ENCODE measurements at places on chromosomes 5 and 9.
A peak's percentile ranks its signal among the peaks of the same experiment; 100 is the strongest.

GRCh38 chr5:110335361-110336066 is 391.0 kb downstream of the TMEM232 start:
- DNase-seq = no peak

GRCh38 chr9:70411930-70412831 is 2.3 kb downstream of the KLF9 start:
- DNase-seq = no peak

- no peak for DNase-seq
Measured at GRCh38 chr5:174097486-174098185, 52.1 kb downstream of the NSG2 start.

DNA sequence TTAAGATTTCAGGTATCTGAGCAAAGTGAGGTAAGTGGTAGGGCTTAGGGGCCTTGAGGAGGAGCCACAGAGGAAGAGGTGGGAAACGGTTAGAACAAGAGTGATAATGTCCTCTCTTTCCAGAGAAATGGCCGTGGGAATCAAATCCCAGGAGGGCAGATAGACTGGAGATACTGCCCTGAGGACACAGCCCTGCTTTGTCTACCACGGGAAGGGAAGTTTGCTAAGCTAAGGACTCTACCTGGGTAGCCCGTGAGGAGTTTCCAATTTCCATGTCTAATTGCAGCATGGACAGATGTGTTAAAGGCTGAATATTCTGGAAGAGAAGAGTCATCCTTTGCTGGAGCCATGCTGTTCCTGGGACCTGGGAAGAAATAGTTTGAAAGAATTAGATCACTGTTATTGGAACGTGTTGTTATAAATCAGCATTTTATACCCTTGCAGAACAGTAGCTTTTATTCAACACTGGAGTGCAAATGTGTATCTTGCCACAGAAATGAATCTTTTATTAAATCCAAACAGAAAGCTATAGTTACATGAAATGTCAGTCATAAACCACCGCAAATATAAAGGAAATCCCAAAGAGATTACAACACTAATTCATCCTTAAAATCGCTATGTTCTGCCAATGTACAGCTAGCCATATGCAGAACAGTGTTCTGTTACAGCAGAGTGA is 133.2 kb upstream of the LHFPL2 start:
- no peak for DNase-seq

DNA sequence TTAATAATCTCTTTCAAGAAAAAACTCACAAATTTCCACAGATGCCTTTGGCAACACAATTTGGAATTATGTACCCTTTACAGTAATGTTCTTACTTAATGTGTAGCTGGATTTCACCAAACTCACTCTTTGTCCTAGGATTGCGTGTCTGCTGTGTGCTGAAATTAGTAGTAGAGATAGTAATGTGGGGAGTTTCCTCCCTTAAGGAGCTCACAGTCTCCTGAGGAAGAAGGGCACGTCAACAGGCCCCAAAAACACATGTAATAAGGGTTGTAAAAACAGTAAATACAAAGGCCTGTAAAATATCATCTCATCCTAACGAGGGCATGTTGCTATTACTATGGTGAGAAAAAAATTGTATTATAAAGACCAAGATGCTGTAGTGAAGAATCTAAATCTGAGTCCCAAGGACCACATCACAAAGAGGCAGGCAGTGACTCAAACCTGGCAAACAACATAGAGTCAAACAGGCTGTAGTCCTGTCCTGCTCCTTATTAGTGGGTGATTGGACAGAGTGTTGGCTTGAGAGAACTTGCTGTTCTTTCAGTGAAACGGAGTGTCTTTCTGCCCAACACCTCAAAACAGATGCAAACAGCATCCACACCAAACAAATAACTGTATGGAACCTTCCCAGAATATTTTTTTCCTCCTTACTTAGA is 83.2 kb upstream of the PAPPA start:
- no peak for DNase-seq

- DNase-seq = no peak
Measured at GRCh38 chr9:87578625-87579024, 81.0 kb downstream of the DAPK1 start.

GRCh38 chr5:111606194-111606593 is 93.9 kb upstream of the STARD4 start:
- DNase-seq = no peak

- no peak for DNase-seq
Measured at GRCh38 chr5:50813691-50814090, 147.3 kb downstream of the PARP8 start.

DNA sequence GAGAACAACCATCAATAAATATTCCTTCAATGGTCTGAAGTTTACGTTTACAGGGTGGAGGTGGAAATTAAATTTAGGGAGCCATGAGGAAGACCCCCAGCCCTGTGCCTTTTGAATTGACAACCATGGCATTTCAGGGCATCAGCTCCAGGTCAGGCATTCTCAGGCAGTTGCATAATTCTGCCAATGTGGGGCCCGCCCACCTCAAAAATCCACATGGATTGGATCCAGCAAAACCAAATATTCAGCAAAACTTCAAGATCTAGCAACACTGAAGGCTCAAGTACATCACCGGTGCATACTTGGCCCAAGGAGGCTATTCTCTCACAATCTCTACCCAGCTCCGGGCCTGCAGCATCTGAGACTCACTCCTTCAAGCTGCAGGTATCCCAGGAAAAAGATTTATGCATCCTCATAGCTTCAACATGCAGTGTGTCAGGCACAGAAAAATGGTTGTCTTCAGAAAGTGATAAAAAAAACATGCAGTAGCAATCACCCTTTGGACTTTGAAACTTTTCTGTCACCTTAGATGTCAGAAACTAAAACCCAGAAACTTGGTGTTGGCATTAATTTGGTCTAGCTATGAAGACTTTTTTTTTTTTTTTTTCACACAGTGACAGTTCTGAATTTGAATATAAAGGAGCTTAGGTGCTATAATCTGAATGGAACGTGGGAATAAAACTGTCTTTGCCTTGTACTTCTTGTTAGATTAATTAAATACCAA is 21.4 kb upstream of the ANXA2R start:
- DNase-seq = no peak

- no peak for DNase-seq
Measured at GRCh38 chr5:154210163-154210562, 19.6 kb downstream of the GALNT10 start.

DNA sequence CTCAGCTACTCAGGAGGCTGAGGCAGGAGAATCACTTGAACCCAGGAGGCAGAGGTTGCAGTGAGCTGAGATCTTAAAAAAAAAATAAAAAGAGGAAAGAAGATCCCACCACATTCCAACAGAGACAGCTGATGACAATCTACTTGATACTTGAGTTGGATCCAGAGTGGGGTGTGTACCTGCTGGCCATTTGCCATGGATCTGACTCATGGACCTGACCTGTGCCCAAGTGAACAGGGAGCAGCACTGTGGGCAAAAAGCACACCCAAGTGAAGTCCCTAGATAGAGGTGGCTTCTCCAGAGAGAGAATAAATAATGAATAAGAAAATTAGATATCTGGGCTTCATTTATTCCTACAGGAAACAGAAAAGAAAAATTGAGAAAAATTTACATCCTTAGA is 81.2 kb upstream of the MIER3 start:
- DNase-seq = peak; percentile 61

DNA sequence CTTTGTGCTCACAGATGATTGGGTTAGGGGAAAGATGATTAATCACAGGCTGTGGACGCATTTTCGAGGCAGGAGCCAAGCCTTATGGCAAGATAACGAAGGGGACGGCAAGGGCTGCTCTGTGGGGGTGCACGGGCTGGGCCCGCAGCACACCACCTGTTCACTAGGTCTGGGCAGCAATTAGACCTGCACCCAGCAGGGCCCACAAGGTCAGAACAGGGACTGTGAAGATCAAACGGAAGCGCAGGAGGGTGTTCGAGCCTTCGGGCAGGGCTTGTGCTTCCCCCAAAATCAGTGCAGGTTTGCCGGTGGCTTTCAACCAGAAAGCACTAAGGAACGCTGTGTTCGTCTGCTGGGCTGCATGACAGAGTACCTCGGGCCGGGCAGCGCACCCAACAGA is 73.7 kb downstream of the UBE2QL1 start:
- DNase-seq = no peak

DNA sequence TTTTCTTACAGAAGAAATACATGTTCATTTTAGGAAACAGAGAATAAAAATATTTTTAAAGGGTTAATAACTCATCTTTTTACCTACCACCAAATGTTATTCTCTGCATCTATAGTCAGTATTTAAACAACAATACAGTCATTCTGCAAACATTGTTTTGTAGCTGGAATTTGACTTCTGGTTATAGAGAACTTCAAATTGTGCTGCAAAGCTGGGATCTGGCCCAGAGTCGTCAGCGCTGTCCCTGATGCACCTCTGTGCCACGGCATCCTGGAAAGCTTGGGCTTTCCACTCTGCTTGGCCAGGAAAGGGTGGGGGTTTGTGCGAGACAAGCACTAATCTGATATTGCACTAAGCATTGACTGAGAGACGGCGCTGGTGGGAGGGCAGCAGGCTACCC is 5.0 kb upstream of the GFPT2 start:
- no peak for DNase-seq

GRCh38 chr9:82180711-82181110 is 192.1 kb downstream of the SPATA31D1 start:
- DNase-seq = no peak

DNA sequence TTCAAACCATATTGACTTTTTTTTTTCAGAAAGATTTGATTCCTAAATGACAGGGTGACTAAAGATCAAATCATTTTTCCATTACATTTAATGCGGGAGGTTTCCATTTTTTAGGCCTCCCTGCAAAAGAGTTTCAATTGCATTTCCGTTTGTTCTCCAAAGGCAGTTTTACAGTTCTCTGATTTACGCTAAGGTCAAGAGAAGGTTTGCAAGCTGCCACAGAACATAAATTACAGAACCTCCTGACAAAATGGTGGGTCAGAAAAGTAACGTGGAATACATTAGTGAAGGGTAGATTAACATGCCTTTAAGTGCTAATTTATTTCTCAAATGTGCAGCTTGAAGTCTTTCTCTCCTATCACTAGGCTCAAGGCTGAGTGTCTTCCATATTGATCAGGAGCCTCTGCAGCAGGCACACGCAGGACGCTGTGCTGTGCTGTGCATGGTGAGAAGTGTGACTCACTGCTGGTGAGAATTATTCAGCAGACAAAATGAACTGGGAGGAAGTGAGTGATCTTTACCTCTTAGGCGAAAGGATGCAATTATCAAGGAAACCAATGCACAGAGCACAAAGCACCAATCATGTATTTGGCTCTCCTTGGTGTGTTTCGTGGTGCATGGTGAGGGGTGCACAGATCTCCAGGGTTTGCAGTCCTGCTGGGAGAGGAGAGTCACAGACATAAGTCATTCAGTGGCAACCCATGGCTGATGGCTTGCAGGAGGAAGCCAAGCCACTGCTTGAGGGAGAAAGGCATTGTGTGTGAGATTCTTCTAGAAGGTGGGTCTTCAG is 136.3 kb downstream of the TENT4A start:
- no peak for DNase-seq

GRCh38 chr9:27371382-27371781 is 74.4 kb upstream of the EQTN start:
- peak; percentile 96 for DNase-seq

- no peak for DNase-seq
Measured at GRCh38 chr9:107768224-107768623, 278.7 kb upstream of the KLF4 start.

GRCh38 chr5:54021431-54022164 is 288.8 kb downstream of the ARL15 start:
- DNase-seq = peak; percentile 14

GRCh38 chr9:34046784-34047379 is 1.8 kb downstream of the UBAP2 start:
- peak; percentile 19 for DNase-seq
